T-cell (primary cell): ENCODE measurements at places on chromosomes 4 and X.

- no peaks in the 10 kb centered on the region for H3K36me3 ChIP-seq
- no peaks in the 10 kb centered on the region for H3K27me3 ChIP-seq
Measured at GRCh38 chr4:186676531-186677161, 47.0 kb downstream of the FAT1 start.

- H3K27me3 ChIP-seq = no peaks in the 10 kb centered on the region
- no peak for DNase-seq
- no peaks in the 10 kb centered on the region for H3K36me3 ChIP-seq
Measured at GRCh38 chr4:129821073-129821472, 725.1 kb downstream of the C4orf33 start.

DNA sequence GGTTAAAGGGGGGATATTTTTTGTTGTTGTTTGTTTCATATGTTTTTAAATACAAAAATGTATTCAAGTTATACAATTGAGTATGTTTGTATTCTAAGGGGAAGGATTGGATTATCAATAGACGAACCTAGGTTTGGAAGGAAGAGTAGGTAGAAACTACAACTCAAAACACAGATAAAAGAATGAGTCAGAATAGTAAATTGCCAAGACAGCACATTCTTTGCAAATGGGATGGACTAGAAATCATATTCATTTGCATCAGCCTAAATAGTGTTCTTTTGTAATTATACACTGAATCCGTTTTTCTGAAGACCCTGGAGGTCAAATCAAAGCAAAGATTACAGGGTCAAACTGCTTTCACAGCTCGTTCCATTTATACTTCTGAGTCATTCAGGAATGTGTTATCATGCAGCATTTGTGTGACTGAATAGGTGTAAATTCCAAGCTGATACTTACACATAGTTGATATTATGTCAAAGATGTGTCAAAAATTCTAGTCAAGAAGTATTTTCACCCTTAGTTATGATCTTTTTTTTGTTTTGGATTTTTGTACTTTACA is 273.3 kb upstream of the FAT4 start:
- H3K36me3 ChIP-seq = no peaks in the 10 kb centered on the region
- H3K4me3 ChIP-seq = no peak overlapping the region
- no peaks in the 10 kb centered on the region for H3K27me3 ChIP-seq
- no peak for DNase-seq
- no peaks in the 10 kb centered on the region for H3K4me1 ChIP-seq

DNA sequence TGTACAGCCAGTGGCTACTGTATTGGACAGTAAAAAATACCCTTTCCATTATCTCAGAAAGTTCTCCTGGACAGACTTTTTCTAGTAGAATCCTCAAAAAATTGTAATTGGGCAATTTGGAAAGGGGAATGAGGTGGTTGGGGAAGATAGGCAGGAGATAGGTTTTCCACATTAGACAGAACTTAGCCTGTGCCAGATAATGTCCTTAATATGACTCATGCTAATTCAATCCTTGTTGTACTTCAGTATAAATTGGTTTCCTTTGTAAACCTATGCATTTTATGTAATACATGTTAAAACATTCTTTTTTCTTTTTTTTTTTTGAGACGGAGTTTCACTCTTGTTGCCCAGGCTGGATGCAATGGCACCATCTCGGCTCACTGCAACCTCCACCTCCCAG is 8.9 kb downstream of the EIF4E start:
- H3K27me3 ChIP-seq = no peaks in the 10 kb centered on the region
- H3K36me3 ChIP-seq = no peaks in the 10 kb centered on the region
- H3K4me3 ChIP-seq = no peak overlapping the region
- no peak for DNase-seq

GRCh38 chr4:8721621-8722020 is 129.1 kb downstream of the CPZ start:
- no peak overlapping the region for H3K27ac ChIP-seq
- DNase-seq = no peak
- H3K27me3 ChIP-seq = peaks cover 15% of the 10 kb centered on the region
